ENCODE measurements at places on chromosomes 5 and 9.

DNA sequence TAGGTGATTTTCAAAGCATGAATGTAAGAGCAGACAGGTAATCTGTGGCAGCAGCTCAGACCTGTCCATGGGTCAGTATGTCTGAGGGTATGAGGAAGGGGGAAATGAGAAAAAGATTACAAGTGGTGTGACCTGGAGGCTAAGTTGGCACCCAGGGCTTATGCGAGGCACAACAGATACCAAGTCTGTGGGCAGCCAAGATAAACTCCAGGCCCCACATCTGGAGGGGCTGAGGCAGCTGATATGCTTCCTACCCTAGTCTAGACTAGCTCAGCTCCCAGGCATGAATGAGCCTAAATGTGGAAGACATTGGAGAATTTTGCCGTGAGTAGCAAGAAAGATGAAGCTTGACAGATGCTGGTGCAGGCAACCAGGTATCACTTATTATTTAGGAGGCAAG is 151.7 kb downstream of the PIK3R1 start:
- no peak for DNase-seq

GRCh38 chr9:94805585-94805984 is 79.1 kb downstream of the AOPEP start:
- no peak for DNase-seq

GRCh38 chr5:81817980-81818379 is 67.1 kb upstream of the SSBP2 start:
- DNase-seq, result no peak

- DNase-seq, result no peak
These were observed 10.3 kb upstream of the ANKHD1 start for GRCh38 chr5:140391312-140391711.

GRCh38 chr5:84393969-84394368 is 9.3 kb upstream of the EDIL3 start:
- no peak for DNase-seq

GRCh38 chr5:141342773-141343172 is 856 bp upstream of the PCDHGA3 start:
- no peak for DNase-seq

GRCh38 chr5:657570-657969 is 35.6 kb downstream of the TPPP start:
- DNase-seq, result no peak

GRCh38 chr9:91426123-91426745 is 2.6 kb upstream of the NFIL3 start:
- no peak for DNase-seq

DNA sequence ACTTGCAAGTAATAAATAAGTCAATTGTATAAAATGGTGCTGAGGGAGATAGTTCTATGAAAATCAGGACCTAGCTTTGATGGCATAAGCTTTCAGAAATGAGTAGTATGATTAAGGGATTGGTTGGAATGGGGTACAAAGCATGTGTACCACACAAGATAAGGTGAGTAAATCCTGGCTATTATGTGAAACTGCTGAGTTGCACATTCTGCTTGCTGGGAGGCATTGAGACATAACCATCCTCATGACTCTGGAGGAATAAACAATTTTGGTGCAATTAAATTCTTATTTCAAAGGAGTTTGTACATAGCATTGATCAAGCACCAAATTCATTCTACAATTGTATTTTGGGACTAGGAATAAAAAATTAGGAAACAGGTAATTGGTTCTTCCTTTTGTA is 755.2 kb upstream of the ACO1 start:
- no peak for DNase-seq

- no peak for DNase-seq
These were observed 23.8 kb downstream of the PLAC8L1 start for GRCh38 chr5:146081556-146081955.

DNA sequence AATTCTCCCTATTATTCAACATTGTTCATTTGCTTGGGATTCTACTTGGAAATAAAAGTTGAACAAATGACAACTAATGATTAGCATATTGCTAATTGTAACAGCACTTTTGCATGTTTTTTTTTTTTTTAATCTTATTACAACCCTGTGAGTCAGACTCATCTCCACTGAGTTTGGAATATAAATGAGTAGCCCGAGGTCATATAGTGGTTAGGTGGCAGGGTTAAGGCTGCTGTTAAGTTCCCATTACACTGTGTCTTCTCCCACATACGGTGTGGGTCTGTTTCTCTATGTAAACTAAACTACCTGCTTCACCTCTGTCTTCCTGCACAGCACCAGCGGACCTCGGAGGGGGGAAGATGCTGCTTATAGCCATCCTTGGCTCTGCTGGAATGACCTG is 92.4 kb downstream of the EQTN start:
- no peak for DNase-seq

- no peak for DNase-seq
These were observed 59.5 kb upstream of the FBXL7 start for GRCh38 chr5:15440434-15440833.

DNA sequence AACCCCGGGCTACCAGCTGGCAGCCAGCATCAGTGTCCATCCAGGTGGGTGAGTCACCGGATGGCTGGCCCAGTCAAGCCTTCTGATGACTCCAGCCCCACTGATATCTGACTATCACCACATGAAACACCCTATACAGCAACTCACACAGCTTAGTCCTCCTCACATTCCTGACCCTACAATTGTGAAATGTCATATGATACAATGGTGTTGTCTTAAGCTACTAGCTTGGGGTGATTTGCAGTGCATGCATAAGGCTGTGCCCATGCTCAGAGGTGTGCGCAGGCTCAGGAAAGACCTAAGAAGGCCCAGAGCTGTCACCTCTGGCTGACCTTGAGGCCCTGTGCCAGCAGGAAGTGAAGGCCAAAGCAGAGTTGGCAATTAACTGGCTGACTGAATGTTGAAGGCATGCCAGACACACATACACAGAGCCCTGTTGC is 21.5 kb upstream of the SEMA4D start:
- DNase-seq, result no peak

- DNase-seq, result no peak
These were observed 346.1 kb upstream of the PTGER4 start for GRCh38 chr5:40333459-40334241.

DNA sequence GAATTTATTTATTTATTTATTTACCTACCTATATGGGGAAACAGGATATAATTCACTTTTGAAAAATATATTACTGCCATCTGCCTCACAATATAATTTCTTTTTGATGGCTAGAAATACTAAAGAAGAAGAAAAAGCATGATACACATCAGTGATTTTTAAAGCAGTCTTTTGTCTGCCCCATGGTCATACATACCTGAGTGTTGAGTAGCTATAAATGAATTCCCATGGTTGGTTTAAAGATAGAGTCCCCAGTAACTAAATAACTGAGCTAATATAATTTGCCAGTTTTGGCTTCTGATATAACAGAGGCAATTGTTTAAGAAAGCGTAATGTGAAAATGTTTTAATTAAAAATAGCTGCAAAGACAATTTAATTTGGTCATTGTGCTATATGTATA is 447.8 kb downstream of the PDE4D start:
- DNase-seq, result no peak

- no peak for DNase-seq
These were observed 58.0 kb downstream of the PLAC8L1 start for GRCh38 chr5:146047396-146047795.

DNA sequence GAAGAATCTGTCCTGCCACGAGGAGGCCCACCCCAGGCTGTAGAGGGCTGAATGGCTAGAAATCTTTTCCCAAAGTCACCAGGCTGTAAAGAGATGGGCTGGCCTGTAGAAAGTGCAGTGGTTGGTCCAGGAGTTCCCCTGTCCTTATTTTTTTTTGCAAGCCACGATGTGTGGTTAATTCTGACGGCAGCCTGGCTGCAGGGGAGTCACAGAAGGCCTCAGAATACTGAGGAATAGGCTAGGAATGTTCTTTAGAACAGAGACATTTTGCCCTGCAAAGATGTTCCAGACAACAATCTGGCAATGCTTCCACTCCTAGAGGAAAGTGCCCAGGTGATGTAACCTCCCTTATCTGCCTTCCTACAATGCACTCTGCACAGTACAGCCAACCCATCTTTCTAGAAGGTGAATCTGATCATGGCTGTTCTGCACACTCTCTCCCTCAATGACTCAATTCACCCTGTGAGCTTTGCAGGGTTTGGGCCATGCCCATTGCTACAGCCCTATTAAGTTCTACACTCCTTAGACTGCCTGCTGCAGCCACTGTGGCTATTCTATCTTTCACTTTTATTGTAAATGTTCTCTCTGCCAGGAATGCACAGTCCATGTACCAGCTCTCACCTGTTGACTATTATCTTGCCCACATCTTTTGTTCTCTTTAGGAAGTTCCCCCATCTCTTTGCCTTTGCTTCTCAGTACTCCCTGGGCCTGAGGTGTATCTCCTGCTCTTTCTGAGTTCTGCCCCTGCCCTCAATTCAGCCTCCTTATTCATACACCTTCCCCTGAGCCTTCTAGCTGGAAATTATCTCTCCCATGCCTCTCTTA is 377.8 kb upstream of the CLINT1 start:
- DNase-seq, result no peak

- DNase-seq, result no peak
These were observed 56.9 kb downstream of the NPR3 start for GRCh38 chr5:32767948-32768467.

GRCh38 chr5:41869151-41869723 is 988 bp downstream of the OXCT1 start:
- no peak for DNase-seq

GRCh38 chr5:132651838-132652469 is 6.0 kb upstream of the IL13 start:
- no peak for DNase-seq

- DNase-seq, result no peak
These were observed 49.4 kb downstream of the ITGA1 start for GRCh38 chr5:52837068-52837467.

- no peak for DNase-seq
These were observed 108.3 kb downstream of the FAM174A start for GRCh38 chr5:100643473-100643872.

DNA sequence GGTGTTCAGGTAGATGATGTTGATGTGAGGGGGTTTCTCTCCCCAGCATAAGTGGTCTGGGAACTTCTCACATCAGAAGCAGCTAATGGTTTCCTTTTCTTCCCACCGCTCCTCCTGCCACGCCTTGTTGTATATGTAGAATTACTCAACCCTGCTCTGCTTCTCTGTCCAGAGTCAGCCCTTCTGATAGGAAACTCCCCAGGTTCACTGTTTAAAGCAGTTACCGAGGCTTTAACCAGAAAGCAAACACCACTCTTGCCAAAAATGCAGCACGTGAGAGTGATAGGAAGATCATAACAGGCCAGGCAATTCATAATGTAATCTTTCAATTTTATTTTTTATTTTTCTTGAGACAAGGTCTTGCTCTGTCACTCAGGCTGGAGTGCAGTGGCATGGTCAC is 10.5 kb upstream of the TMEM252 start:
- no peak for DNase-seq
